ENCODE measurements at places on chromosomes 11 and 22.

GRCh38 chr11:134638796-134639430, 226.9 kb upstream of the B3GAT1 start:
- no peak for DNase-seq

- DNase-seq = no peak
Observed at GRCh38 chr11:69317401-69318092, 23.6 kb downstream of the MYEOV start.

DNA sequence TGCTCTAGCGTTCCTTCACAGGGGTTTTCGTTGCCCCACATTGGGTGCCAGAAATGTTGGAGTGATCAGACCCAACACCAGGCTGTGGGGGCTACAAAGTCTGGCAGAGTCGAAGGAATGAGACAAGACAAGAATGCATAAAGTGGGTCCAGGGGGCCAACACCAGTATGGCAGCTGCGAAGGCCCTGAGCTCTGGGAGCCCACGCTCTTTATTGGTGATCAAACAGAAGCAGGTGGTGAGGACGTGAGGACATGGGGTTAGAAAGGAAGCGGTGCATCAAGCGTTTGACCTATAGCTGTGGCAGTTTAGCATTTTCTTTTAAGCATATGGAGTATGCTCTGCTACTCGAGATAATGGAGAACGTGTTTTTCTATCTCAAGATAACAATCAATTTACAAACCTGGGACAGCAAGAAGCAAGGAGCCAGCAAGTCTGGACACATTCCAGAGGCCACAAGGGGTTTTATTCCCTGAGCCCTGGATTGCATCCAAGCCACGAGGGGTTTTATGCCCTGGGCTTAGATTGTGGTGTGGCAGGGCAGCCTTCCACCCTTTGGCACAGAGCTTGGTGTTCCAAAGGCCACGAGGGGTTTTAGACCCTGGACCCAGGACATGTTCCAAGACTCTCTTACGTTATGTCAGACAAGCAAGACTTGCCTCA, 3.9 kb upstream of the DNAJB13 start:
- no peak for DNase-seq

- no peak for DNase-seq
Observed at GRCh38 chr11:14969901-14970323, 2.2 kb downstream of the CALCA start.

DNA sequence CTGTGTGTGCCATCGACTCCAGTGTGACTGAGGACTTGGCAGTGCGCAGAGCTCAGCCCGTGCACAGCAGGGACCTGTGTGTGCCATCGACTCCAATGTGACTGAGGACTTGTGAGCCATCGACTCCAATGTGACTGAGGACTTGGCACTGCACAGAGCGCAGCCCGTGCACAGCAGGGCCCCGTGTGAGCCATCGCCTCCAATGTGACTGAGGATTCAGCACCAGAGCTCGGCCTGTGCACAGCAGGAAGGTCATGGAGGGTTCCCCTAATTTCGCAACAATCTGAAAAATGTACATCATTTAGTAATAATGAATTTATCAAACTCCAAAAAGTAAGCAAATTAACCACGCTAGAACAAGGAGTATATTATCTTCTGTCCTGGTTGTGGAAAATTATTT, 348.3 kb upstream of the B3GAT1 start:
- no peak for DNase-seq

- no peak for DNase-seq
Observed at GRCh38 chr11:45248501-45249011, 37.6 kb downstream of the SYT13 start.

- no peak for DNase-seq
Observed at GRCh38 chr11:75028724-75029123, 40.0 kb downstream of the NEU3 start.

GRCh38 chr11:65927904-65928397, 8.7 kb downstream of the DRAP1 start:
- DNase-seq = no peak

Measured in HS-5 (cell line).